ENCODE measurements at places on chromosomes 16 and 17. TPM values are rescaled to one million over a fixed set of nuclear protein-coding genes. Genes with fewer than 3 reads are reported as not detected.
A peak's percentile ranks its signal among the peaks of the same experiment; 100 is the strongest.

DNA sequence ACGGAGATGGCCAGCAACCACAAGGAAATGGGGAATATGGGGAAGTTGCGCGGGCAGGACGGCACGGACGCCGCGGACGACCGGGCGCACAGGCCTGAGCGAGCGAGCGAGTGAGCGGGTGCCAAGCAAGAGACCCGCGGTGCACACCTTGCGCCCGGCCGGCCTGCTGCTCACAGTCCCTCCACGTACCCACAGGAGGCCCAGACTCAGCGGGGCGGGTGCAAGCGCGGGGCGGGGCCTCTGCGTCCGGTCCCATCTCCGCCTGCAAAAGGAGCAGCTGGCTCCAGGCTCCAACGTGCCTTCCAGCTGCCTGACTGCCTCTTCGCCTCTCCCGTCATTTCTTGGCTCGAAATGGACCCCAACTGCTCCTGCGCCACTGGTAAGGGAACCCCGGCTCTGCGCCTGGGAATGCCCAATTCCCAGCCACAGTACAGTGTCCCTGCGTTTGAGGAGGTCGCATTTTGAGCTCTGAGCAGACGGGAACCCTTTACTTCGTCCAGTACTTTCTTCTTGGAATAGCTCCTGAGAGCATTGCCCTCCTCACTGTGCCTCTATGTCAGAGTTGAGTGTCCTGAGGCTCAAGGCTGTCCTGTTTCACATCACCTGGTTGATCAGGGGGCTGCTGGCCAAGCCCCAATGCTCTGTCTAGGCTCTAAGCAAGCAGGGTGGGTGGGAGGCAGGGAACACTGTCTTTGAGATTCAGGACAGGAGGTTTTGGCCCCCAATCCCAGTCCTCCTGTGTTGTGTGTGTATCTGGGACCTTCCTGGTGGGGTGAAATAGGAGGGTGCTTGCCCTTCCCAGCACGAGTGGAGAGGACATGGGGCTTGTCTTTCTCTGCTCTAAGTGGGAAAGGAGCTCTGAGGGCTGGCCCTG lies 8.1 kb upstream of the MT1E start:
- no peaks in the 10 kb centered on the region for H3K36me3 ChIP-seq
- peaks cover 43% of the 10 kb centered on the region for H3K4me1 ChIP-seq
- no peak overlapping the region for H3K27ac ChIP-seq
- peak overlapping the region; percentile 66 for H3K4me3 ChIP-seq
- DNase-seq = peak; percentile 57
- no peaks in the 10 kb centered on the region for H3K27me3 ChIP-seq

GRCh38 chr16:68367030-68367429 lies 56.2 kb downstream of the PRMT7 start:
- no peak for DNase-seq
- no peak overlapping the region for H3K4me3 ChIP-seq
- no peaks in the 10 kb centered on the region for H3K36me3 ChIP-seq
- no peak overlapping the region for H3K27ac ChIP-seq
- no peaks in the 10 kb centered on the region for H3K27me3 ChIP-seq

DNA sequence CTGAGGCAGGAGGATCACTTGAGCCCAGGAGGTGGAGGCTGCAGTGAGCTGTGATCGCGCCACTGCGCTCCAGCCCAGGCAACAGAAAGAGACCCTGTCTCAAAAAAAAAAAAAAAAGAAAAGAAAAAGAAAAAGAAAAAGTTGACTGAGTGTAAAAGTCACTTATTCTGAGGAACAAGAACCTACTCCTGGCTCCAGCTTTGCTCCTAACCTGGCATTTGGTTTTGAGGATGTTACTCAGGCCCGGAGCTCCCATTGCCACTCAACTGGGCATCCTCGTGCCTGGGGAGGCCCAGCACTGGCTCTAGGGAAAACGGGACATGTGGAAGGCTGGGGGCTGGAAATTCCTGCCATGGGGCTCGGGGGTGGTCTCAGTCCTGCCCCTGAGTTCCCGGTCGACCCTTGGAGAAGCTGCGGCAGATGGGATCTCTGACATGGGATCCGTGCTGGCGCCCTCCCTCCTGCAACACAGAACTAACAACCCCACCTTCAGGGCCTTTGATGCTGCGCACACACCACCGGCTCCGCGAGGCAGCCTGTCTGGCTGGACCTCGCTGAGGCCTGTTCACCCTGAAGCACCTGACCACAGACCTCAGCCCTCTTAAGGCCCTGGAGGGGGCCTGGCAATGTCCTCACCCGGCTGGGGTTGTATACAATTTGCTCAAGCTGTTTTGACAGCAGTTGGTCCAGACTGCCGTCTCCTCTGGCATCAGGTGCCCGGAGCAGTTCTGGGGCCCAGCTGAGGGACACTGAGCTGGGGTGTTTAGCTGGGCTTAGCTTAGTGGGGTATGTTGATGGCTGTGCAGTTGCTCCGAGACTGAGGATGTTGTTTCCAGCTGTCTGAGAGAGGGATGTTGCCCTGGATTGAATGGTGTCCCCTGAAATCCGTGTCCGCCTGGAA lies 12.3 kb downstream of the CD7 start:
- no peaks in the 10 kb centered on the region for H3K4me1 ChIP-seq
- peaks cover 13% of the 10 kb centered on the region for H3K27me3 ChIP-seq
- no peak for DNase-seq
- H3K36me3 ChIP-seq = no peaks in the 10 kb centered on the region

DNA sequence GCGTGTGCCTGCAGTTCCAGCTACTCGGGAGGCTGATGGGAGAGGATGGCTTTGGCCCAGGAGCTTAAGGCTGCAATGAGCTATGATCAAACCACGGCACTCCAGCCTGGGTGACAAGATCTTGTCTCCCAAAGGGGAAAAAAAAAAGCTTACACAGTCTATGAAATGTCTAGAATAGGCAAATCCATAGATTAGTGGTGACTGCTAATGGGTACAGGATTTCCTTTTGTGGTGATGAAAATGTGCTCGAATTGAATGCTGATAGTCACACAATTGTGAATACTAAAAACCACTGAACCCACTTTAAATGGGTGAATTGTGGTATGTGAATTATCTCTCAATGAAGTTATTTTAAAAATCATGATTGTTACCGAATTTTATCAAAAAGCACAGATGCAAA lies 14.9 kb downstream of the USP7 start:
- H3K27ac ChIP-seq = no peak overlapping the region
- H3K27me3 ChIP-seq = no peaks in the 10 kb centered on the region

DNA sequence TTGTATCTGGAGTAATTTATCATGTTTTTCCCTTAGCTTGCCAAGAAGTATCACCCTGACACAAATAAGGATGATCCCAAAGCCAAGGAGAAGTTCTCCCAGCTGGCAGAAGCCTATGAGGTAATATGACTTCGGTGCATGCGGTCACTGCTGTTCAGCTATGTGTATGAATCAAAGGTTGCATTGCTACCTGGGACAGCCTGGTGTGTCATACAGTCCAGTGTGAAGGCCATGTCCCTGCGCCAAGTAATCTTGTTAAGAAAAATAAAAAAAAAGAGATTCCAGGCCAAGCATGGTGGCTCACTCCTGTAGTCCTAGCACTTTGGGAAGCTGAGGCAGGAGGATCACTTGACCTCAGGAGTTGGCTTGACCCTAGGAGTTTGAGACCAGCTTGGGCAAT lies 11.7 kb downstream of the DNAJA3 start:
- no peaks in the 10 kb centered on the region for H3K4me1 ChIP-seq
- no peak overlapping the region for H3K27ac ChIP-seq
- H3K4me3 ChIP-seq = no peak overlapping the region
- DNase-seq = no peak

- no peaks in the 10 kb centered on the region for H3K36me3 ChIP-seq
- peak within 1 kb of the TSS; percentile 60 for H3K27ac ChIP-seq
- no peak for DNase-seq
- no peaks in the 10 kb centered on the region for H3K27me3 ChIP-seq
- peak within 1 kb of the TSS; percentile 76 for H3K4me3 ChIP-seq
Observed at GRCh38 chr17:48037036-48037837, at the start of gene COPZ2. Gene COPZ2, minus strand, starts transcription at chr17:48037797. Its CDS starts 20 bp downstream, at chr17:48037777.

DNA sequence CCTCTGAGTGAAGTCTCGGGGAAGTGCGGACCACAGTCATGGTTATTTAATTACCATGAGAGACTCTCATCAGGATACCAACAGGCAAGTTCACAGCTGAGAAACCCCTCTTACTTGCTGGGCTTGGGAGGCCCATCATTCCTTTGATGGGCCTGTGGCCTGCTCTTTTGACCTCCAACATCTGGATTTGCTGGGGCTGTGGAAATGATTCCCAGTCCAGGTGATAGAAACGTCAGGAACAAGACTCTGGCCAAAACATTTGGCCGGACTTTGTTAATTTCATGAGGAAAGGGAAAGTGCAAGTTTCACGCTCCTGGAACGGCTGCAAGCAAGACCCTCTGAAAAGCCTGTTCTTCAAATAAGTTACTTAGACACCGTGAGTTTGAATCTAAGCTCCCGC lies 42.5 kb downstream of the TMEM114 start:
- H3K4me3 ChIP-seq = no peak overlapping the region
- H3K4me1 ChIP-seq = no peaks in the 10 kb centered on the region
- no peak for DNase-seq

DNA sequence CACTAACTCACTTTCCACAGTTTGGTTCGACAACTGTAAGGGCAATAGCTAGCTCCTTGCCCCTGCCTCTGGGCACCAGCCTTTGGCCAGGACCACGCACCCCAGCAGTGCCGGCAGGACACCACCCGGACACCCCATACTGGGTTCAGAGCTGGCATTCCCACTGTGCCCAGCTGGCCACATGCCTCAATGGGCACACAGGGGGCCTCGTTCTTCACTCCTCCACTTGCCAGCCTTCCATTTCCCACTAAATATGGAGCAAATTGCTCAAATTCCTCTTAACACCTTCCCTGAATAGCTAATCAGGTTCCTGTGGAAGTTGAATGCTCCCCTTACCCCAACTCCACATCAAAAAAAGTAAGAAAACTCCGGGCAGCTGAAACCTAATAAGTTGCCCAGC lies 52.5 kb downstream of the PIPOX start:
- no peak for DNase-seq
- peaks cover 3% of the 10 kb centered on the region for H3K36me3 ChIP-seq
- H3K4me3 ChIP-seq = no peak overlapping the region
- H3K4me1 ChIP-seq = no peaks in the 10 kb centered on the region
- no peaks in the 10 kb centered on the region for H3K27me3 ChIP-seq

DNA sequence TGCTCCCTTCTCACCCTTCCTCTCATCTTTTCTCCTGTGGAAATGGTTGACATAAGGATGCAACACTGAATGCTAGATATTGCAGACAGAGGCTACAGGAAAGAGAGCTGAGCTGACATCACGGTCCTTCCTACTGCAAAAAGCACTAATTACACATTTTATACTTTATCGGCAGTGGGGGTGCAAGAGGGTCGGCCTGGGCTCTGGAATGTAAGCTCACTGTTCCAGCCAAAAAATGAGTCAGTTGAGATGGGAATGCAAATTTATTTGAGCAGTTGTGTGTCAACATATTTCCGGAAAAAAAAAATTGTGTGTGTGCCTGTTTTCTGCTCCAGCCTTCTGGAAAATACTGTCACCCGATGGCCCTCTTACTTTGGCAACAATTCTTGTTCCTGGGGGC lies 14.1 kb upstream of the MRTFB start:
- no peaks in the 10 kb centered on the region for H3K27me3 ChIP-seq
- H3K36me3 ChIP-seq = no peaks in the 10 kb centered on the region
- H3K27ac ChIP-seq = no peak overlapping the region
- no peak overlapping the region for H3K4me3 ChIP-seq

DNA sequence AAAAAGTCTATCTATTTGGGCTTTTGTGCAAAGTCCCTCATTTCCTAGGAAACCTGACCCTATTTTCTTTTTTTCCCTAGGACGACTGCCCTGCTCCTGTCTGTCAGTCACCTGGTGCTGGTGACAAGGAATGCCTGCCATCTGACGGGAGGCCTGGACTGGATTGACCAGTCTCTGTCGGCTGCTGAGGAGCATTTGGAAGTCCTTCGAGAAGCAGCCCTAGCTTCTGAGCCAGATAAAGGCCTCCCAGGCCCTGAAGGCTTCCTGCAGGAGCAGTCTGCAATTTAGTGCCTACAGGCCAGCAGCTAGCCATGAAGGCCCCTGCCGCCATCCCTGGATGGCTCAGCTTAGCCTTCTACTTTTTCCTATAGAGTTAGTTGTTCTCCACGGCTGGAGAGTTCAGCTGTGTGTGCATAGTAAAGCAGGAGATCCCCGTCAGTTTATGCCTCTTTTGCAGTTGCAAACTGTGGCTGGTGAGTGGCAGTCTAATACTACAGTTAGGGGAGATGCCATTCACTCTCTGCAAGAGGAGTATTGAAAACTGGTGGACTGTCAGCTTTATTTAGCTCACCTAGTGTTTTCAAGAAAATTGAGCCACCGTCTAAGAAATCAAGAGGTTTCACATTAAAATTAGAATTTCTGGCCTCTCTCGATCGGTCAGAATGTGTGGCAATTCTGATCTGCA lies 12.9 kb downstream of the TMEM98 start:
- H3K27me3 ChIP-seq = no peaks in the 10 kb centered on the region
- no peak overlapping the region for H3K4me3 ChIP-seq
- H3K36me3 ChIP-seq = peaks cover 26% of the 10 kb centered on the region
- H3K4me1 ChIP-seq = peaks cover 9% of the 10 kb centered on the region
- DNase-seq = no peak

GRCh38 chr16:86133847-86134375 lies 234.9 kb downstream of the IRF8 start:
- peaks cover 3% of the 10 kb centered on the region for H3K27me3 ChIP-seq
- no peak for DNase-seq
- no peak overlapping the region for H3K27ac ChIP-seq
- H3K36me3 ChIP-seq = no peaks in the 10 kb centered on the region
- no peak overlapping the region for H3K4me3 ChIP-seq

- DNase-seq = no peak
- H3K4me1 ChIP-seq = no peaks in the 10 kb centered on the region
- H3K4me3 ChIP-seq = no peak overlapping the region
- peaks cover 8% of the 10 kb centered on the region for H3K27me3 ChIP-seq
- H3K36me3 ChIP-seq = no peaks in the 10 kb centered on the region
- no peak overlapping the region for H3K27ac ChIP-seq
Observed at GRCh38 chr17:320809-321385, 31.7 kb downstream of the RPH3AL start.

Gene ZG16
- total RNA-seq = not detected

Gene SPATA32
- not detected for total RNA-seq

Gene ITGB3
- 59.2 TPM for total RNA-seq

Gene HBQ1
- 2.7 TPM for total RNA-seq

Gene ABCC11
- 0.29 TPM for total RNA-seq

Gene NDRG4
- 22.2 TPM for total RNA-seq

Gene CD300LB
- total RNA-seq = not detected

Gene PERCC1
- total RNA-seq = not detected

Gene MT4
- not detected for total RNA-seq

Gene ASPHD1
- 43.3 TPM for total RNA-seq

Gene EFCAB5
- 1.5 TPM for total RNA-seq

Gene PHOSPHO1
- total RNA-seq = 0.95 TPM

Gene ICAM2
- not detected for total RNA-seq

Data from astrocyte (in vitro differentiated cells and primary cell).